WTC11 (cell line): ENCODE measurements at places on chromosomes 11 and 22. TPM values are rescaled to one million over a fixed set of nuclear protein-coding genes. Genes with fewer than 3 reads are reported as not detected.

ALX4 gene
- total RNA-seq = not detected in 3 replicates

HOATZ gene
- total RNA-seq = not detected in 3 replicates

DNA sequence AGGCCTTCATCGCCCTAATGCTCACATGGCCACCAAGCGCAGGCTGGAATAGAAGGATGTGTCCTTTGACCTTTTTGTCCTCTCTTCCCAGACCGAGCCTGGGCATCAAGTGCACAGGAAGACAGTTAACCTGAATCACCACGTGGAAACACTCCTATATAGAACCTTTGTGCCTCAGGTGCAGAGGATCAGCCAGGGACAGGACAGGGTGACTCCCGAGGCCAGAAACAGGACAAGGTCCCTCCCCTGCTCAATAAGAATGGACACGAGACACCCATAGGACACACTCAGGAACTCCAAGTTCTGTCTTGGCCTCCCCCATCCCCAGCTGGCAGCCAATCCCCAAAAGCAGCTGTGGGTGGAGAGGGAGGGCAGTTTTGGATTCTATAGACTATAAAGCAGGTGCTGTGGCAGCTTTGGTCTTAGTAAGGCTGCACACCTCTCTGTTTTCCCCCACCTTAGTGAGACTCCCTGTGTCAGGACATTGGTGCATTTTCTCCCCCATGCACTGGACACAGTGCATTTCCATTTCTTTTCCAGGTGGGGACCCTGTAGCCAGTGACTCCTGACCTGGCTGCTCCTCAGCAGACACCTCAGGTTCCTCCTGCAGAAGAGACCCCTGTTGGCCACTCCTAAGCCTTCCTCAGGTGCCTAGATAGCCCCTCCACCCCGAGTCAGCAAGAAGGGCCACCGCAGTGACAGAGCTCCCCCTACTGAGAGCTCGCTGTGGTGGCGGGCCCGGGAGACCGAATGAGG, 43.6 kb upstream of the POU2AF1 start:
- peak; percentile 87 for DNase-seq

DNA sequence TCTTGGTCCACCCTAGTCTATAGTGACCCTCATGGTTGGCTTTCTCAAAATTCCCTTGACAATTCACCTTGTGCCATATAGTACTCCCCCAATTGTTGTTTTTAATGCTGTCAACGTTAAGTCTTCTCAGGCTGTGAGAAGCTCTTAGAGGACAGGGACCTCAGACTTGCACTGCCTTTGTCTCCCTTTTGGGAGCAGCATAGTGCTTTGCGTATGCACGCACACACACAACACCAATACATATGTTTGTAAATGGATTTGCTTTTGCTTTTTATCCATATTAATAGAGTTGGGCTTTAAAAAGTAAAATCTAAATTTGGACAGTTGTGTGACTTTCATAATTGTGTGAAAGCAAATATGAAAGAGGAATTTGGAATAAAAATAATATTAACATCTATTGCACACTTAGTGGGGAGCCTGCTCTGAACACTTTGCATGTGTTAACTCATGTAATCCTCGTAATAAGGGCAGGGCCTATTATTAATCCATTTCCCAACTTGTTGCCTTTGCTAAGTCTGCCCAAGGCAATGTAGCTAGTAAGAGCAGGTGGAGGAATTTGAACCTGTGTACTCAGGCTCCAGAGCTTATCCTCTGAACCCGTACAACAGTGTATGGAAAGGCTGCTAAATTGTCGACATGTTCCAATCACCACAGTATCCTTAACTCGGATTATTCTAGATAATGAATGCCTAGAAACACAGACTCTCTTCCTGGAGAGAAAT, 257.7 kb upstream of the NARS2 start:
- DNase-seq = no peak
